Stimulated activated CD8-positive, alpha-beta memory T cell treated with anti-CD3 and anti-CD28 coated beads, Interleukin-15, amount 100 ng/mL, for 4 hours (primary cell): ENCODE measurements at places on chromosomes 16 and 17.

- DNase-seq = no peak
These were observed 226.3 kb downstream of the MSI2 start for GRCh38 chr17:57482657-57483056.

GRCh38 chr17:76672892-76673291 lies 29.3 kb upstream of the ST6GALNAC1 start:
- no peak for DNase-seq

GRCh38 chr17:66526827-66527226 lies 224.4 kb downstream of the PRKCA start:
- no peak for DNase-seq

- no peak for DNase-seq
These were observed 3.9 kb upstream of the TMEM114 start for GRCh38 chr16:8594149-8594666.

- no peak for DNase-seq
These were observed 273.4 kb upstream of the TNRC6C start for GRCh38 chr17:77684803-77685798.

DNA sequence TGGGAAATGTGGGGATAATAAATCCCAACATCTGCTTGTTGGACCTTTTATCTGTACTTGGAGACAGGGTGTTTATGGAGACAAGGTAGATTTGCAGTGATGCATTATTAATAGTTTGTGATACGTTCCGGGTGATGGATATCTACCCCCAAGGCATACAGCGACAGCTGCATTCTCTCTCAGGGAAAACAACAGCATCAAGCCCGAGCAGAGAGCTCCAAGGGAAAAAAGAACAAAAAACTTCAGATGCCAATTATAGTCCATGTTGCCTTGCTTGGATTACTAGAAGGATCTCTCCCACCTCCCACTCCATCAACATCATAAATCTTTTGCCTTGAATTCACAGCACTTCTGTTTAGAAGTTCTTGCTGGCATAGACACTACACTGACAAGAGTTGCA lies 187.5 kb upstream of the CDH11 start:
- no peak for DNase-seq

DNA sequence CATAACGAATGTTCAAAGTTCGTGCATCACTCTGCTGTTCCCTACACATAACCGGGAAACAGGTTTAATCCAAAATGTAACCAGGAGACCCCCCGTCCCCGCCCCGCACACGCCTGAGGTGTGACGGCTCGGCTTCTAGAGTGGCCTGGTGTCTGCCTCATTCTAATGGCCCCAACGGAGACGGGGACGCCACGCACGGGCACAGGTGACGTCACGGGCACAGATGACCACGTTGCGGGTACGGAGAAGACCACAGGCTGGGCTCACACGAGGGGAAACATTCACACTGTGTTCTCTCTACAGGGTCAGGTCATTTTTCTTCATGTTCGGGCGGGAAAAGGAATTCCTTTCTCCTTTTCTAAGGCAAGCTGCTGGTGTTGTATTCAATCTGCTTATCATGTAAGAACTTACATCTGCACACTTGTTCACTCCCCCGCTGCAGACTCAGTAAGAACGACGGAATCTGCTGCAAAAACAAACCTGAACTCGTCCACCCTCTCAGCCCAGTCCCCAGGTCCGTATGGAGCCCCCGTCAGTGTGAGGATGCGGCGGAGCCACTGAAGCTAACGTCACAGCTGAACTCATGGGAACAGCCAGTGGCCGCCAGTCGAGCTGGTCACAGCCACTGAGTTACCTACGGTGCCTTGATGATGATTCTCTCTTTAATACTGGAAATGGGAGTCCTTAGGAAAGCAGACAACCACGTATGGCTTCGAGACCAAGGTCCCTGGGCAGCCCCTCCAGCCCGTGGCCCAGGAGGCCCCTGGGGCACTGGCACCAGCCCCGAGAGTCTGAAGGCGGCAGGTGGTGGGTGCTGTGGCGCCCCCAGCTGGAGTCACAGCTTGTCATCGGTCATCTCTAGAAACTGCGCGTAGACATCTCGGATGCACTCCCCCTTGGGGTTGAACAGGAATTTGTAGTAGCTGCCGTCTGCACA lies 32.9 kb downstream of the WDR45B start:
- no peak for DNase-seq

DNA sequence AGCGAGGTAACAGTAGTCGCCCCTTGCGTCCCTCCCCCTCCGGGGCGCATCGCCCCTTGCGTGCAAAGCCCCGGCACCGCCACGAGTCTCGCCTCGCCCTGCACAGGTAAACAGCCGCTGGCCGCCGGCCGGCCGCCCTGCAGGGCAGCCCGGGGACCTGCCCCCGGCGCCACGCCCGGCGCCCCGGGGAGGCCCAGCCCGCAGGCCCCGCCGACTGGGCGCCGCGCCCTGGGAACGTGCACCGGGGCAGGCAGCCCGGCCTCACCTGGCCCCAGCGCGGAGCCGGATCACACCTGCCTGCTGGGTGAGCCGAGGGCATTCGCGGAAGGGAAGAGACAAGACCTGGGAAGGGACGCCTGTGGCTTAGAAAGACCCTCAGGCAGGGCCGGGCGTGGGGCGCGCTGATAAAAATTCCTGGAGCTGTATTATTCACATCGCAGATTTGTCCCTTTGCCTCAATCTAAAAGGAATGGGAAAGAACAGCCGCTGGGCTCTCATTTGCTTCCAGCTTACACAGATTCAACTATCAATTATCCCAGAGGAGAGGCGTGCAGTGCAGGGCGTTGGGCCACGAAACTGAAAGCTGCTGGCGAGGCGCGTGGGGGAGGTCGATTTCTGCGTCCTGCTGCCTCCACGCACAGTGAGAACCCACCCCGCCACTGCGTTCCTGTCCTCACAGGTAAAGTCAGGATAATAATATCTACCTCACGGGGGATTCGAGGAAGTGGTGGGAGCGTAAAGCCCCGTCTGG lies 451.9 kb downstream of the SLC39A11 start:
- no peak for DNase-seq

GRCh38 chr17:70520447-70520846 lies 351.1 kb downstream of the KCNJ2 start:
- no peak for DNase-seq

DNA sequence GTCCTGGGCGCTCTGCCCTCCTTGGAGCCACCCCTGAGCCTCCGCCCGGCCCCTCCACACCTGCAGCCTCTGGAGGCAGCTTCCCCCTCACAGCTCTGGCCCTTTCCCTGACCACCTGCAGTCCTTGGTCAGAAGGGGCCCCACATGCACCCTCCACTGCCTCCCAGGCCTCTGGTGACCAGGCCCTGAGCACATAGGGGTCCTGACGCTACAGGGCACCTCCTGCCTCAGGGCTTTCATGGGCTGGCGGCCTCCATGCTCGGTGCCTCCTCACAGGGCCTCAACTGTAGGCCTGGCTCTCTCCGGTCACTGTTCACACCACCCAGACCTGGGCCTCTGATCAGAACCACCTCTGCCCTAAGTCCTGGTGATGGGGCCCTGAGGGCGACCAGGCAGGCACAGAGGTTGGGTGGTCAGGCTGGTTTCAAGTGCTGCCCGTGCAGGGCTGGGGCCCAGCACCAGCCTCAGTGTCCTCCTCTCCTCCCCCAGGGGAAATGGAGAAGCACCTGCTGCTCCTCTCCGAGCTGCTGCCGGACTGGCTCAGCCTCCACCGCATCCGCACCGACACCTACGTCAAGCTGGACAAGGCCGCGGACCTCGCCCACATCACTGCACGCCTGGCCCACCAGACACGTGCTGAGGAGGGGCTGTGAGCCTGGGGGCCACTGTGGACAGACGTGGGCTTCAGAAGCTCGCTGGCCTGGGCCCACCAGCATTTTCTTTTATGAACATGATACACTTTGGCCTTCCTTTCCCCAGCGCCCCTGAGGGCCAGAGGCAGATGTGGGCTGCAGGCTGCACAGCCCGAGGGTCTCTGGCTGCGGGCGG lies 3.9 kb downstream of the APRT start:
- DNase-seq = no peak

GRCh38 chr17:62649570-62649969 lies 22.1 kb downstream of the MRC2 start:
- DNase-seq = no peak
